Myocyte (in vitro differentiated cells): ENCODE measurements at places on chromosomes 5 and 9. TPM values are rescaled to one million over a fixed set of nuclear protein-coding genes. Genes with fewer than 3 reads are reported as not detected.

DNA sequence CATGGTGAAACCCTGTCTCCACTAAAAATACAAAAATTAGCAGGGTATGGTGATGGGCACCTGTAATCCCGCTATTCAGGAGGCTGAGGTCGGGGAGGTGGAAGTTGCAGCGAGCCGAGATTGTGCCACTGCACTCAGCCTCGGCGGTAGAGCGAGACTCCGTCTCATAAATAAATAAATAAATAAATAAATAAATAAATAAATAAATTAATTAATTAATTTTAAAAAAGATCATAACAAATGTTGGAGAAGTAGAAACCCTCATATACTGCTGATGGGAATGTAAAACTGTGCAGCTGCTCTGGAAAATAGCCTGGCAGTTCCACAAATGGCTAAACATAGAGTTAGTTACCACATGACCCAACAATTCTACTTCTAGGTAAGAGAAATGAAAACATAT lies 39.3 kb downstream of the EPB41L4B start:
- DNase-seq: peak; percentile 16

The SLC25A2 gene
- total RNA-seq: 0.43 and 0.62 TPM in 2 replicates

GRCh38 chr5:81768935-81769452 lies 18.1 kb upstream of the SSBP2 start:
- DNase-seq: peak; percentile 47

The OR1L8 gene
- total RNA-seq: not detected in 2 replicates

- DNase-seq: no peak
Observed at GRCh38 chr9:5492965-5493678, 17.2 kb upstream of the PDCD1LG2 start.

GRCh38 chr9:32839013-32839885 lies 55.9 kb downstream of the TMEM215 start:
- no peak for DNase-seq

DNA sequence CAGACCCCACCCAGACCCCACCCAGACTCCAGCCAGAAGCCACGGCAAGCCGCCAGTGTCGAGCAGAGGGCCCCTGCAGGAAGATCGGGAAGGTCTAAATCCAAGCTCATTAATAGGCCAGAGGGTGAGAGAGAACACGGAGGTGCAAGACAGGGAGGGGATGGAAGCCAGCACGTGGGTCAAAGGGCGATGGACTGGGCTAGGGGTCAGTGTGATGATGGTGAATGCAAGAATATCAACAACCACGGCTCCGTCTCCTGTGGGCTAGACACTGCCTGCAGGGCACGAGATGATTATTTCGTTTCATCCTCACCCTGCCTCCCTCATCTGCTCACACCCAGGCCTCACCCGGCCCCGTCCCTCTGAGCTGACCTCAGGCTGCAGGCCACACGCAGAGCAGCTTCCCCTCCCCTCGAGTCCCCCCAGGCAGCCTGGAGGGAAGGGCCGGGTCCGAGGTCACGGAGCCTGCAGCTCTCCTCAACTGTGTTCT lies 122.0 kb downstream of the COL23A1 start:
- DNase-seq: no peak

GRCh38 chr5:168747987-168748777 lies 169.0 kb upstream of the PANK3 start:
- DNase-seq: no peak

DNA sequence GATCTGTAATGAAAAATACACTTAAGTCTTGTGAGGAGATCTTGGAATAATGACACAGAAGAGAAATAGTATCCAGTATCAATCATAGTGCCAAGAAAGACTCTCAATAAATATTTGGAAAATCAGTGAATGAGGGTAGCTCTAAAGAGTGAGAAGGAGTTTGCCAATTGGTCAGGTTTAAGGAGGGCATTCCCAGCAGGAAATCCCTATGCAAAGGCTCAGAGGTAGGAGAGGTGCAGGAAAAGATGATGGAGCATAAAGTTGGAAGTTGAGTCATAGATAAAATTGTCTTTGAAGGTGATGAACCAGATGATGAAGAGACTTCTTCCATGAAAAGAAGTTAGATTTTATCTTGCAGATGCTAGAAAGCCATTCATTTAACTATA lies 27.8 kb downstream of the TNPO1 start:
- DNase-seq: no peak

The PRR16 gene
- 9.2 and 17.2 TPM in 2 replicates for total RNA-seq

DNA sequence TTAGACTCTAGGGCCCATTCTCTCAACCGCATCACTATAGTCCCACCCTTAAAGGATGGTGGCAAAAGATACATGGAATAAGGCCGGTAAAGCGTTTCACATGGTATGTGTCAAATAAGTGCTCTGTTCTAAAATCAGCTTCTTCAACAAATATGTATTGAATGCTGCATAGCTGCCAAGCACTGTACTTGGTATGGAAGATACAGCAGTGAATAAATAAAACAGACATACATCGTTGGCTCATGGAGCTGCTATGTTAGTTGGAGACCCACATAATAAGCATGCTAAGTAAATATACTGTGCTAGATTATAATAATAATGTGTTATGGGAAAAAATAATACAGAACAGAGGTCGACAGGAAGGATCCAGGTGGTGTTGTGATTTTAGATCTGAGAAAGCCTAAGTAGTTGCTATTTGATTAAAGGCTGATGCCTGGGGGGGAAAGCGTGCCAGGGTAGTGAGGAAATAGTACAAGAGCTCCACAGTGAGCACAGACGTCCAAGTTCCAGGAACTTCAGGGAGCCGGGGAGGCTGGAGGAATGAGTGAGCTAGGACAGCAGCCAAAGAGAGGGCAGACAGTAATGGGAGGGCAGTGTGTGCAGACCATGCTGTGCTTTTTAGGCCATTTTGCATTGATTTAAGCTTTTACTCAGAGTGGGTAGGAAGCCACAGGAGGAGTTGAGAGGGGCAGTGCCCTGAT lies 93.7 kb downstream of the JAKMIP2 start:
- DNase-seq: no peak

The OSMR gene
- total RNA-seq: 15.6 and 40.0 TPM in 2 replicates

GRCh38 chr5:59999056-59999455 lies 105.5 kb upstream of the PDE4D start:
- DNase-seq: no peak

The TXNDC8 gene
- not detected in 2 replicates for total RNA-seq

The IL9 gene
- not detected in 2 replicates for total RNA-seq

DNA sequence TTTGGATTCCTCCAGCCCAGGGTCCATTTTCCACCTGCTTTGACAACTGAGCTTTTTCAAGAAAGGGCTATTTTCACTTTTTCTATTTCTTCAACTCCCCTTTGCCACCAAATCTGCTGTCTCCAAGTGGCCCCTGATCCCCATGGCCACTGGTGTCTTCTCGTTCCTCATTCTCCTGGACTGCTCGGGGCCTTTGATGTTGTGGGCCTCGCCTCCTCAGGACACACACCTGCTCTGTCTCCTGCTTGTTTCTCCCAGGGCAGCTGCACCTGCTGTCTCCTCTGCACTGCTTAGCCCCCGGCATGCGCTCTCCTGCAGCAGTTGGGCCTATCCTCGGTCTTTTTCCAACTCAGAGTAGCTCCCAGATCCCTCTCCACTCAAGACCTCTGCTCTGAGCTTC lies 16.3 kb upstream of the NANS start:
- DNase-seq: no peak

- no peak for DNase-seq
Observed at GRCh38 chr9:107064378-107064777, 201.4 kb downstream of the ZNF462 start.

- DNase-seq: peak; percentile 70
Observed at GRCh38 chr9:35042081-35042604, 30.3 kb downstream of the VCP start.

GRCh38 chr5:56620903-56621677 lies 194.3 kb upstream of the MAP3K1 start:
- no peak for DNase-seq

GRCh38 chr5:10031817-10032216 lies 217.9 kb downstream of the ATPSCKMT start:
- DNase-seq: no peak

The SLC36A3 gene
- not detected in 2 replicates for total RNA-seq

The HAVCR2 gene
- total RNA-seq: 0.37 and 2.4 TPM in 2 replicates

The FPGS gene
- 141 and 200 TPM in 2 replicates for total RNA-seq

DNA sequence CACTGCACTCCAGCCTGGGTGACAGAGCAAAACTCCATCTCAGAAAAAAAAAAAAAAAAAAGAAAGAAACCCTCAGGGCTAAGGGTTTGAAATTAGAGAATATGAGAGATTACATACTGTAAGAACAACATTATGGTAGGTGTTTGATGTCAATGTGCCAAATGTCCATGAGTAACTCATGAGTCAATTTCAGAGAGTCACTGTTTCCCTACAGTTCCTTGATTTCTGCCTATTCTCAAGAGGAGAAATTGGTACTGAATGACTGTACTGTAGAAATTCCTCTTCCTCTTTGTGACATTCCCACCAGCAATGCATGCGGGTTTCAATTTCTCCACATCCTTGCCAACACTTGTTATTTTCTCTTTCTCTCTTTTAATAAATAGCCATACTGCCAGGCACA lies 35.2 kb downstream of the MARVELD2 start:
- DNase-seq: no peak

The TMCO6 gene
- 5.3 and 8.1 TPM in 2 replicates for total RNA-seq

- no peak for DNase-seq
Observed at GRCh38 chr9:104958751-104959150, 30.8 kb upstream of the ABCA1 start.

- no peak for DNase-seq
Observed at GRCh38 chr9:98342098-98342819, 86.8 kb upstream of the TBC1D2 start.

The IFNA21 gene
- not detected in 2 replicates for total RNA-seq

DNA sequence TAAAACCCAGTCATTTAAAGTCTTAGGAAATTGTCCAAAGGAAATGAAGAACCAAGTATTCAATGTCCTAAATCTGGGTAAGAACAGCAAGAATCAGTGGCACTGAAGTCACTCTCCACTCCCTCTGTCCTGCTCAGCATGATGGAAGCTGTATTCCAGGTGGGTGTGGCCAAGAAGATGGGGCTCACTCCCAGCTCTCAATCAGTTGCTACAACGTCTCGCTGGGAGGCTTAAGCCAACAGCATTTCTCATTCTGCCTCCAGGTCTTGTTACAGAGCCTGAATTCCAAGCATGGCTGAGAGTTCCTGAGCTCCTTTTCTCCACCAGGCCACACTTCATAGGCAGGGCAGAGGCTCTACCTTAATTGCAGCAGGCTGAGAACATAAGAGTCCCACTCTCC lies 41.2 kb upstream of the TRIO start:
- no peak for DNase-seq

The CACFD1 gene
- 20.2 and 26.6 TPM in 2 replicates for total RNA-seq

DNA sequence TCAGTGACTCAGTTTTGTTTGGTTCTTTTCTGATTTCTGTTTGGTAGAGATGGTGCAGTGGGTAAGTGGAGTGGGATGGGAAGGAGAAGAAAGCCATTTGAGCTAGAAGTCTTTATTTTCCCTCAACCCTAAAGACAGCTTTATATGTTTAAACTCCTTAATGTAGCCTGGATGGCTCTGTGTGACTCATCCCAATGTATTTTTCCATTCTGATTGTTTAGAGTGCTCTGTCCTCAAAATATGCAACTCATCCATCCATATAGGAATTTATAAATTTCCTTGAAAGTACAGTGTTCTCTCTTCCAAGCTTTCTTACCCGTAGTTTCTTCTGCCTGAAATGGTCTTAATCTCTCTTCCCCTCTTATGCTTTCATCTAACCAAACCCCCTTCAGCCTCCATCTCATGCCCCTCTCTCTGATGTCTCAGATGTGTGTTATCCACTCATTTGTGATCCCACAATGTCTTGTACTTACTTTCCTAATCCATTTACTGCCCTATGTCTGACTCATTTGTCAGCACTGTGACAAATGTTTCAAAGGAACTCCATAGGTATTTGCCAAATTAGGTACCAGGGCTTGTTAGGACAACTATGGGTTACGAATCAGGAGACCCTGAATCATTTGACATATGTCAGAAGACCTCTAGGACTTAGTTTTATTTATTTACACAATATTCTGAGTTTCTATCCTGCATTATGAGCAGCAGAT lies 217.5 kb upstream of the SGCD start:
- no peak for DNase-seq

DNA sequence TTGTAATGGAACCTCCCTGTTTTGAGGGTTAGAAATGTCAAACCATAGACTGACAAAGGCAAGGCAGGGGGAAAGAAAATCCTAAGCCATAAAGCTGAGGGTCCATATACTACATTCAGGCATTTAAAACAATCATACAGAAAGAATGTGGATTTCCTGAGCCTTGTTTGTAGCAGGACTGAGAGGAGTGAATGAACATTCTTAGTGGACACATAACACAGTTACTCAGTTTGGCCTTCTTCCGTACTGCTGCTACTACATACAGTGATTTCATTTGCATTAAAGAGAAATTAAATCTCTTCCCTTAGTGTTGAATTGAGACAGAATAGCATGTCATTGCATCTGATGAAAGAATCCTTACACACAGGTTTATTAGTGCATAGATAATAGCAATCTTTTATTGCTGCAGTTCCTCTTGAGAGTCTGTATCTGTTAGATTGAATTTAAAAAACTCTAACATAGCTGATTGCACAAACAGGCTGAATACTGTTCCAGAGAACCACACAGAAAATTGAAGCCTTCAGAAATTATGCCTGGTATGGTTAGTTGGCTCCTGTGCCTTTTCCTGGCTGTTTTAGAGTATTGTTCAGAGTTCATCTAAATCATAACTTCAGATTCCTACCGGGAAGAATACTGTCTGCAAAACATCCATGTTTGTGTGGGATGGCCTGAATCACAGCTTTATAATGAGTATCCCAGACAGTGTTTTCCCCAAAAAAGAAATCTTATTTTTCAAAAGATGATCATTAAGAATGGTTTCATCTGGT lies 2.0 kb upstream of the MTX3 start:
- no peak for DNase-seq

The PRR7 gene
- 23.1 and 38.7 TPM in 2 replicates for total RNA-seq

DNA sequence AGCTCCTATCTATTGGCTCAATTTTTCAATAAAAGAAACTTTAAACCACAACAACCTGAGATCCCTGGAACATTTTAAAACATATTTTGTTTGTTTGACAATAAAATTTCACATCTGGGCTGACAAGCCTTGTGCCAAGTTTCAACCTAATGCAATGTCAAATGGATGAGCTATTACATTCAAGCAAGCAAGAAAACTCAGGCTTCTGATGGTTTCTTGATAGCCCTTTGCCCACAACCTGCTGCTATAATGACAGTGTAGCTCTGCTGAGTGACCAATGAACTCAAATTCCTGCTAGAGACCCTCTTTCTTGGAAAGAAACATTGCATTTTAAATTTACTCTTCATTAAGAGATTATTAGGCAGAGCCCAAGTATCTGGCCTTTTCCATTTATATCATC lies 472.9 kb downstream of the ARHGEF28 start:
- no peak for DNase-seq

The ADRA1B gene
- 9.0 and 9.2 TPM in 2 replicates for total RNA-seq

The OR1J2 gene
- total RNA-seq: not detected in 2 replicates

The WDR31 gene
- 0.83 and 1.4 TPM in 2 replicates for total RNA-seq

DNA sequence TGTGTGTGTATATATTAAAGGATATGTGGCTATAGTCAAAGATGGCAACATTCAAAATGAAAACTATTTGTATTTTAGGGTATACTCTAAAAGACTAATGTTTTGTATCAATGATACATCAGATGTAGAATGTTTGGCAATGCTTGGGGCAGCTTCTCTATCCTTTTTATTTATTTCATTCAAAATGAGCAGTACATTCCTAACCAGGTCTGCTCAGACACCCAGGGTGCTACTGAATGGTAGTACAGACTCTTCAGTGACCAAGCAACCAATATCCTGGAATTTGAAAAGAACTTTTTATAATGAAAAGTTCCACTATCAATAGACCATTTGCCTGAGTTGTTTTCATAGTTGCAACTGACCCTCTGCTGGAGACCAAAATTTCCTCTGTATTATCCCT lies 23.9 kb downstream of the MEGF9 start:
- DNase-seq: no peak

The PLAC8L1 gene
- 0.88 TPM in 1 of 2 replicates, not detected in the other for total RNA-seq
